ENCODE measurements at places on chromosomes 4 and X.
A peak's percentile ranks its signal among the peaks of the same experiment; 100 is the strongest.

GRCh38 chrX:95063554-95063953, 1389.5 kb downstream of the FAM133A start:
- no peak for DNase-seq

DNA sequence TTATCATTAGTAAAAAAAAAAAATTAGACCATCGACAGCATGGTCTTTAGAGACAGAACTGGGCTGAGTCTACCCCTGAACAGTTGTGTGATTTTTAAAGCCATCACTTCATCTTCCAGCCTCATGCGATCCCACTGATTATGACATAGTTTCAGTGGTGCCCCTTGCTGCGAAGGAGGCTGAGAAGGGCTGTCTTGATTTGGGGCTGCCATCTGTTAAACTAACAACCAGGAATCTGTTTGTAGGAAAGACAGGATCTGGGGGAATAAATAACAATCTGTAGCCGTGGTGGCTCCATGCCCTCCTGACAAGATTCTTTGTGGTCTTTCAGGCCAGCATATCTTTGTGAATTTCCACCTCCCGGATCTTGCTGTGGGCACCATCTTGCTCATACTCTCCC, 17.1 kb downstream of the SLC34A2 start:
- no peak for DNase-seq

DNA sequence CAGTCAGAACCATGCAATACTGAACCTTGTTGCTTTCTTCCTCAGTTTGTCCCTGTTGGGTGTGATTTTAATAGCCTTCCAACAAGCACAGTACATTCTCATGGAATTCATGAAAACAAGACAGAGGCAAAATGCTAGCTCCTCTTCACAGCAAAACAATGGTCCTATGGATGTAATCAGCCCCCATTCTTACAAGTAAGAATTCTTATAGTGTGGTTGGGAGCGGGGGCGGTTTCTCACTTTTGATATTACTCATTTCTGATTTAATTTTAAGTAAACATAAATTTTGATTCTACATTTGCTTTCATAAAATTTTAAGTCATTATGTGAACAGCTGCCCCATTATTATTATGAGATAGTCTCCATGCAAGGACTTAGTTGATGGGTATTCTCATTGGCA, 80.8 kb upstream of the TLR2 start:
- DNase-seq = no peak

- no peak for DNase-seq
These were observed 144.7 kb downstream of the FAM47A start for GRCh38 chrX:33987458-33987857.

GRCh38 chrX:121562616-121563015, 515.2 kb downstream of the GLUD2 start:
- DNase-seq = no peak

GRCh38 chr4:138573246-138573645, 331.1 kb upstream of the SLC7A11 start:
- no peak for DNase-seq

- DNase-seq = no peak
These were observed 147.0 kb downstream of the DACH2 start for GRCh38 chrX:86295293-86295692.

DNA sequence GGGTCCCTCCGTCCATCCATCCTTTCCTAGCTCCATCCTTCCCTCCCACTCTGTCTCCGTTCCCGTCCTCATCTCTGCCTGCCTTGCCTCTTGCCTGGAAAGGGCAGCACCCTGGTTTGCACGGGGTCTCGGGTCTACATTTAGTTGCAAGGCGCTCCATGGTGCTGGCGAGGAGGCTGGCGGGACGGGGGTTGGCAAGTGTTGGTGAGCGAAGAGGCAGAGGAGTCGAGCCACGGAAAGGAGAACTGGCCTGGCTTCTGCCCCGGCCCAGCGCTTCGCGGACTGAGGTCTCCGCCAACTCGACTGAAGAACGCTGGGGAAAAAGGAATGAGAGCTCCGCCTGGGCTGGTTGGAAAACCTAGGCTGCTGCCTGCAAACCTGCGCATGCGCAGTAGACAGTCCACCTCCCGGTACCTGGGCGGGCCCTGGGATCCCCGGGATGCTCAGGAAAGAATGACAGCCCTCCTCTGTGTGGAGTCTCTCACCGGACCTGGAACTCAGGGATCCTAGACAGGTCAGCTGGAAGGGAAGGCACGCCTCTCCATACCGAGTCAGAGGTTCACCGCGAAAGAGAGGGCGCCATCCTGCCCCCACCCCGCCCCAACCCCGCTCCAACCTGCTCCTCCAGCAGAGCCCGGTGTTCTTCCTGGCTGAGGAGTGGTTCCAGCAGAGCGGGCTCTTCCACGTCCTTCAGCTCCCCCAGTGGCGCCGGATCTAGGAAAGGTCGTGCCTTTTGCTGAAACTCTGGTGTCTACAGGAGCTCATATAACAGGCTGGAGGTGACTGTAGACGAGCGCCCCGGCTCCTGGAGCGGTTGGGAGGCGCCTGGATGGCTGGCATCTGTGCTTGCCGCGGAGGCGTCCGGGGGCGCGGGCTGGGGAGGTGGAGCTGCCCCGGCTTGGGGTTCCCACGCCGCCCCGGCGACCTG, 6.0 kb downstream of the FRG2 start:
- peak; percentile 63 for DNase-seq

- peak; percentile 4 for DNase-seq
These were observed 2.1 kb upstream of the CLCN3 start for GRCh38 chr4:169618286-169618685.

GRCh38 chrX:119880552-119881437, 9.2 kb downstream of the NDUFA1 start:
- peak; percentile 61 for DNase-seq

DNA sequence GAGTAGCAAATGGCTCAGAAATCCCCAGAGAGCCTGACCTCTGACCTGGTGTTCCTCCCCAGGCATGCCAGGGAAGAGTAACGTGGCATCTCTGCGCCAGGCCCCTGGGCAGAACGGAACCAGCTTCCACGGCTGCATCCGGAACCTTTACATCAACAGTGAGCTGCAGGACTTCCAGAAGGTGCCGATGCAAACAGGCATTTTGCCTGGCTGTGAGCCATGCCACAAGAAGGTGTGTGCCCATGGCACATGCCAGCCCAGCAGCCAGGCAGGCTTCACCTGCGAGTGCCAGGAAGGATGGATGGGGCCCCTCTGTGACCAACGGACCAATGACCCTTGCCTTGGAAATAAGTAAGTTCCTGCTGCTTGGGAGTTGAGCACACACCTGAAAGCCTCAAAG, 83.4 kb upstream of the PACRGL start:
- DNase-seq = no peak

GRCh38 chr4:148444296-148445070, 2.3 kb upstream of the NR3C2 start:
- DNase-seq = no peak

DNA sequence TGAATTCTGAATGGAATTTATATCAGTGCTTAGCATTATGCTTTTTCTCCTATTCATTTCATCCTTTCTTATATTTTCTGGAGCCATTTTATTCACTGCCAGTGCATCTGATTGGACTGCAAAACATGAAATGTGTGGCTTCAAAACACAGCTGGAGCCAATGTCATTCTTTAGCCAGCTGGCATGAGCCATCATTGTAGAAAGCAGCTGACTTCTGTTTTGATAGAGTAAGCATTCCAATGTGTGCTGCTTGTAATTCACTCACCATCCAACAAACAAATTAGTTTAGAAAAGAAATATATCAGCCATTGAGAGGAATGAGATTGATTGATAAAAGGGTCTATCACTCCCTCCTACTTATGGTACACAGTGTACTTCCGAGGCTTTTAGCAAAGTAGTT, 2616.0 kb downstream of the ARAP2 start:
- DNase-seq = no peak

DNA sequence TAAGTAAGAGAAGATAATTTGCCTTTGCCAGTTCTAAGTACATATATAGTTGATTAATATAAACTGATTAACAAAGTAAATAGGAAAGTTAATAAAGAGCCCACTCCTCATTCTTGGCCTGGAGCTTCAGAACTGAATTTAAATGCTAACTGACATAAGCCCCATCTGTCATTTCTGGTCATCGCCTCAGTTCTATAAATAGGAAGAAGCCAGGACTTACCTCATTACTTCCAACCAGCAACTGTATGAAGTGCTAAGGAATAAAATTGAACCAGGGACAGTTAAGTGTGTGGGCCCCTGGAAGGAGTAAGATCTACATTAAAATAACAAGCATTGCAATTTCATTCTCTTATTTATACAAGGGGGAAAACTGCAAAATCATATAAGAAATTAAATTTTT, 52.0 kb upstream of the PDLIM5 start:
- no peak for DNase-seq

GRCh38 chr4:33316033-33316432, 2595.9 kb downstream of the PCDH7 start:
- DNase-seq = peak; percentile 45

DNA sequence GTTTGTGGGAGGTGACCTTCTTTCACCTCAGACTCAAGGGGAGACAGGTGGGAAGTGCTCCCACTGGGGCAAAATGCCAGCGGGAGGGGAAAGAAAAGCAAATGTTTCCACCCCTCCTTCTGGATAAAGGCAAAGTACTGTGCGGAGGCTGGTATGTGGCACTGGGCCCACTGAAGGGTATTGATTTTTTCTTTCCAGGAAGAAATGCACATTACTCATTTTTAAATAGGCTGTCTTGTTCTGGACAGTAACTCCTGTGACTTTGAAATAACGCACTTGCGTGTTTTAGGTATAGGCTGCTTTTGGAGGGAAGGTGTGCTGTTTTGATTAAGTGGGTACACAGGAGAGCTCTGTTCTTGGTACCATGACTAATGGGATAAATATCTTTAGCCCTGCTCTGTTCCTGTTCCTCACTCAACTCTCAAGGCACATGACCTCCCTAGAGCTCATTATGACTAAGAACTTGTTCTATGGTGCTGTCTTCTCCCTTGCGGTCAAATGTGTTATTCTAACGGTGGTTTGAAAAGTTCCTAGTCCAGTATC, 40.7 kb upstream of the MBTPS2 start:
- peak; percentile 71 for DNase-seq

GRCh38 chr4:72471816-72472215, 97.2 kb downstream of the ADAMTS3 start:
- no peak for DNase-seq

DNA sequence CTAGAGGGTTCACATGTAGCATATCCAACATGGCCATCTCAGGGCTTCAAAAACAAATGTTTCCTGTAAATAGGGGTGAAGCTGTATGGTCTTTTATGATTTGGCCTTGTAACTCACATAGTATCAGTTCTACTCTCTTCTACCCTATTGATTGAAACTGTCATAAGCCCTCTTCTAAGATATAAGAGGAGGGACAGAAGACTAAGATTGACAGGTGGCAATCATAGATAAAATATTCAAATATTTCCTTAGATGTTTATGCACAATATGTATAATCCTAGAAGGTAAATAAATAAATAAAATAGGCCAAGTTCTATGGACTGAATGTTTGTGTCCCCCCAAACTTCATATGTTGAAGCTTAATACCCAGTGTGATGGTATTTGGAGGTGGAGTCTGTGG, 6.9 kb upstream of the BEX3 start:
- no peak for DNase-seq

- no peak for DNase-seq
These were observed 281.7 kb upstream of the PITX2 start for GRCh38 chr4:110904435-110905065.

DNA sequence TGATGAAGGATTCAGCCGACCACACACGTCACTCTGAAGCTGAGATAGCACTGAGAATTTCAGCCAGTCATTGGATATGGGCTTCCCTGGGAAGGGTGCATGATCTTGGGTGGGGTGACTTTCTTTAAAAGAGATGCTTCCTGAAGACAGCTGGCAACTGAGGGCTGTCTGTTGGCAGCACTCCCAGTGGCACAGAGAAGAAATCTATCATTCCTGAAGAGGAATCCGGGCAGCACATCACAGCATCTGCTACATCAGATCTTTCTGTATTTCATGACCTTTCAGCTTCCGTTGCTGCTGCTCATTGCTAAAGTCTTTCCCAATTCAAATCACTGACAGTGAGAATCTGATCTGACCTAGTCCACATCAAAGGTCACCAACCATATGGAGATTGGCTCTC, 193.8 kb upstream of the RBPJ start:
- DNase-seq = no peak

GRCh38 chr4:26365537-26366150, 44.8 kb downstream of the RBPJ start:
- DNase-seq = no peak

DNA sequence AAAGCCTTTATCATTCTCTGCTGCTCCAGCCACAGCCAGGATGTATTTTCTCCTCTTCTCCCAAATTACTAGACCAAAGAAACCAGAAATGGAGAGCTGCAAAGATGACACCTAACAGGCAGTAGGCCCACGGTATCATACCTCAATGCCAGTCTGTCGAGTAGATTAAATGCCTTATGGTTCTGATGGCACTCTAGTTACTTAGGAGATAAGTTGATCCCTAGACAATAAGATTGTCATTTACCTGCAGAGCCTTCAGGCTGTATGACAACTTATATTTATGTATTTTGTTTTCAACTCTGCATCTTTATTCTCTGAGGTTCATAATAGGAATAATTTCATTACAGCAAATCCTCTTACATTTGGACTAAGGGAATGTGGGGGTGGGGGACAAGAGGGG, 262.1 kb downstream of the LDB2 start:
- no peak for DNase-seq

- DNase-seq = no peak
These were observed 730.1 kb downstream of the CCSER1 start for GRCh38 chr4:90857081-90857820.

GRCh38 chr4:1565598-1566295, 118.4 kb downstream of the FAM53A start:
- DNase-seq = no peak

- DNase-seq = no peak
These were observed 6.9 kb upstream of the CLOCK start for GRCh38 chr4:55553441-55554201.

- no peak for DNase-seq
These were observed 578.9 kb upstream of the FAT1 start for GRCh38 chr4:187302457-187303150.

- no peak for DNase-seq
These were observed 133.6 kb upstream of the FRG1 start for GRCh38 chr4:189807031-189807430.

DNA sequence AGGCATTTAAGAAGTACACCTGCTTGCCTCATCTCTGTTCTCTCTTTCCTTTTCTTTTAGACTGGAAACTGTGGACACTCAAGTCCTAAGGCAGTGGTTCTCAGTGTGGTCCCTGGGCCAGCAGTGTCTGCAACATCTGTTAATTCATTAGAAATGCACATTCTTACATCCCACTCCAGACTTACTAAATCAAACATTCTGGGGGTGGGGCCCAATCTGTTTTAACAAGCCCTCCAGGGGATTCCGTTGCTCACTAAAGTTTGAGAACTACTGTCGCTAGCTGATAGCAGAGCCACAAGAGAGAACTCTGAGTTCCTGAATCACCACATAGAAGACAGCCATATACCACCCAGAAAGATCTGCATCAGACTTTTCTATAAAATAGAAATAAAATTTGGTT, 430.6 kb downstream of the BCOR start:
- no peak for DNase-seq
